ENCODE measurements at places on chromosomes 6 and 20.

- no peak for DNase-seq
Measured at GRCh38 chr6:3451498-3451897, 5.4 kb downstream of the SLC22A23 start.

DNA sequence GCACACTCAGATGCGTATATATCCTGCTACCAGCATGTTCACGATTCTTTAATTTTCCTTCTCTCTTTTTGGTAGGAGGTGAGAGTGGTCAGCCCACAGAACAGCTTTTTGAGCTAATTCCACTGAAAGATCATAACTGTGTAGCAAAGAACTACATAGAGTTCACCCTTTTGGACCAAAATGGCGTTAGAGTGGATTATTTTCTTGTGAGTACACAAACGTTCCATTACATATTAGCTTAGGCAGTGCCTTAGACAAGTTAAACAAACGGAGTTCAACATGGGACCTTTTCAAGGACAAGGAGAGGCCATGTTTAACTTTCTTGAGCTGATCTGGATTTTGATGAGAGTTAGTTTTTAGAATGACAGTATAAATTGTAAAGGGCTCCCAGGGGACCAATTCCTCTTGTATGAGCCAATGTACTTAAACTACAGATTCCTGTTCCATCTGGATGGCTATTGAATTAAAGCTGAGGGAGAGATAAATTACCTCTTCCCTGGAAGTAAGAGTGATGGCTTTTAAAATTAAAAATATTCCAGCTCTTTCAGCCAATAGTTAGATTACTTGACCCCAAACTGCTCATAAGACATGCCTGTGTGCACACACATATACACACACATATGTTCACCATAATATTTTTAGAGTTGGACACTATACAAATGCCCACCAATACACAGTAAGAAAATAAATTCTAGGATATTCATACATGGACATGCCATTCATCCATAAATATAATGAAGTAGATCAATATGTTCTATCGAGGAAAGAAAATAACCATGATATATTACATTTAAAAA is 25.6 kb upstream of the ARMH2 start:
- DNase-seq: no peak

DNA sequence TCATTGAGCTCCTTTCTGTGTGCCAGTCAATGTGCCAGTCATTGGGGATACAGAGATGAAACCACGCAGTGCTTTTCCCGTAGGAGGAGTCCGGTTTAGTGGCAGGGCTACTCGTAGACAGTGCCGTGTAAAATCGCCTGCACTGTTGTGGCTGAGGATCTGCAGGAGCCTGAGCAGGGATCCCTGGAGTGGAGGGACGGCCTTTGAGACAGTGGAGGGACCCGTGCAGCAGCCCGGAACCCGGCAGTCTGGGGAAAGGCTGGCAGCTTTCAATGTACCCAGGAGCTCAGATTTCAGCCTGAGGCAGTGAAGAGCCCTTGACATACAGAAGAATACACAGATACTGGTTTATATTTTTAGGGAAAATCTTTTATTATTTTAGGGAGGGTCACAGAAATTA is 203.3 kb downstream of the ARID1B start:
- no peak for DNase-seq

DNA sequence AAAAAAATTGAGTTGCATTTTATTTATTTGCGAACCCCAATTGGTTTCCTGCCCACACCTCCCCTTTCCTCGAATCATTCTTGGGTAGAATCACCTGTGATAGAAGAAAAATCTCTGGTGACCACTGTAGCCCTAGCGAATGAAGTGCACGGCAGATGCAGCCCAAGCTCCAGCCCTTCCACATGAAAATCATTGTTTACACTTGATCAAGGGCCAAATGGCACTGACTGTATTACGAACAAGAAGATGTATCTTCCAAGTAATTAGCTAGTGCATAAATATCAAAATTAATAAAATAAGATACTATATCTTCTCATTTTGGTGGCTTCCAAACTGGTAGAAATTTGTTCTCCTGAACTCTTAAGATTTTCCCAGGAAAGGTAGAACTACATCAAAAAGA is 93.4 kb upstream of the ARID1B start:
- DNase-seq: no peak

GRCh38 chr20:62019144-62019805 is 46.4 kb downstream of the TAF4 start:
- no peak for DNase-seq

GRCh38 chr6:160221423-160221822 is 37.2 kb downstream of the SLC22A2 start:
- DNase-seq: no peak

Measured in BJ (cell line).